Activated T-helper 1 cell treated with Interleukin-2 at 50 U/mL for 16 hours (primary cell): ENCODE measurements at places on chromosomes 6 and 20.

DNA sequence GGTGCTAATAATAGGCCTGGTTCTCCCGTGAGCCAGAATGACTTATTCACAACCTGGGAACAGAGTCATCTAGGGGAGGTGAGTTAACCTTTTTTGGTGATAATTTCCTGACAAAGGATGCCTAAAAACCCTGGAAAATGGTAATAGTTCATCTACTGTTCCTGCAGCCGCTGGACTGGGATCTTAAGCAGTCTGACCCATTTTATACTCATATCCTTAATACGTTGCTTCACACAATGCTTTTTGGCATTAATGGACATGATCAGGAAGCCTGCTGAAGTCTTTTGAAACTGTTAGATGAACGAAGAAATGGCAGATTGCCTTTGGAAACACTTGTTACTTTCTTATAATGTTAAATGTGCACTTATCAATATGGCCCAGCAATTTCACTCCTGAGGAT, 81.9 kb upstream of the BMP2 start:
- no peak for DNase-seq

DNA sequence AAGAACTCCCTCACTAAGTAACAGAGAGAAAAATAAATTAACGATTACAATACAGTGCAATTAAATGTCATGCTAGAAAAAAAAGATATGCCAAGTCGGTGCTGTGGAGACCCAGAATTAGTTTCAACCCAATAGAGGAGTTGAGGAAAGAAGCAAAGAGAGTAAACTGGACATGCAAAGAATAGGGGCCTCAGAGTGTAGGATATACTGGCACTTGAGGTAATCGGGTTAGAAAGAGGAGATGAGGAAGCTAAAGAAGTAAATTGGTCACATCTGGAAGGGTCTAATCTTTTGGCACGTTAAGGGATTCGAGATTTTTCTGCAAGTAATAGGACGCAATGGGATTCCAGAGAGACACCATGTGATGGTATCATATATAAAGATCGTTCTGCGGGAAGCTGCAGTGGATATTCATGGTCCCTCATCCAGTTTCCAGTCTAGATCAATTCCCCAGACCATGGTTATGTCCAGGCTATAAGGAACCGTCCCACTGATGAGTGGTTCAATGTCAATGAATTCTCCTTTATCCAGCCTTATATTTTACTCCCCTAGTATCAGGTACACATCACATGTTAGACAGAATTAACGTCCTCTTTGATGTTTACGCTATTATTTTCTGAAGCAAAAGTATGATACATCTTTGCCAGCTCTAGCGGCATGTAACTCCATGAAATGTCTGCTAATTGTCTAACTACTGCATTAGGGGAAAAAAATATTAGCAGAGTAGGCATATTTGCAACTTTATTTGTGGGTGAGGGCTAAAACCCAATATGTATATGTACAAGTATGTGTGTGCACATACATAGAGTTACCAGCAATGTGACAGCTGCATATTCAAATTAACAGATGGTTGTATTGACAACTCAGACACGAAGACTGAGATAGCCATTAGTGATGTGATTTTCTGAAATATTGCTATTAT, 1.1 kb upstream of the TBC1D32 start:
- no peak for DNase-seq

DNA sequence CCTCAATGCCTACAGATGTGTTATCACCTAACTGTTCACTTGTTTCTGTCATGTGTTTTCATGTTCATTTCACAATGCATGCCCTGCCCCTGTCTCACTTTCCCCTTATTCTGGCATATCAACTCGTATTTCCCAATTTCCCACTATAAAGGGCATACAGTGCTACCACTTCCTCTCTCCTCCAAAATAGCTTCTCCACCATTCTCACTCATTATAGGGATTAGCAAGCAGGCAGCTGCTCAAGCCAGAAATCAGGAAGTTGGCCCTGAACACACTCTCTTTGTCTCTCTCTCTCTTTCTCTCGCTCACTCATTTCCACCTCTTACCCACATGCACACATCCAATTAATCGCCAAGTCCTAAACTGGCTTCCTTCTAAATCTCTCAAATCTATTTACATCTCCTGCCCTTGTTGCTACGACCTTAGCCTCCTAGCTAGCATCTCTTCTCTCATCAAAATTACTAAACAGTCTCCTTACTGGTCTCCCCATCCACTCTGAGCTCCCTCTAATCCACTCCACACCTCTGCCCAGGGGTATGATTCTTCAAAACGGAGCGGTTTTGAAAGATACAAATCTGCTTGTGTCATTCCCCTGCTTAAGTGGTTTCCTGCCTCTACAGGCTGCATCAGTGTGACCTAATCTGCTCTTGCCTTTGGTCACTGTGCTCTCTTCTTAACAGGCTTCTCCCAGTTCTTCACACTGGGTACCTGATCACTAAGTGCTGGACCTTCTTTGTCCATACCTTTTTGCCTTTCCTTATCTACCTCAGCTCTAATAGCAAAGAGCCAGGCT, 196.2 kb downstream of the BTBD9 start:
- no peak for DNase-seq

- DNase-seq = no peak
Measured at GRCh38 chr20:48234951-48235350, 449.7 kb upstream of the SULF2 start.

DNA sequence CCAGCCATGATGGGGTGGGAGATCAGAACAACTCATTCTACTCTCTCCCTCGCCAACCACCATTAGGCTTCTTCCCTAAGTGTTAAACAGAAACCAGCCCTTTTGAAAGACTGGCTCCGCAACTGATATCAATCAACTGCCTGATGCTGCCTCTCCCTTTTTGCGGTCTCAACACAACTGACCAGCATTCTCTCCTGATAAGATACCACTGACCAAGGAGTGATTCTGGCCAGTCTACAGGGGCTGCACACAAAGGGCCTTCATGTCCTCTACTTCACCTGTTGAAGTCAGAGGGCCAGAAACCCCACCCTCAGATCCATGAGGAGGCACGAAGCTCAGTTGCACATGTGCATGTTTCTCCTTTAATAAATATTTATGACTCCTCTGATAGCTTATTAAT, 145.1 kb downstream of the CD24 start:
- DNase-seq = no peak

- DNase-seq = no peak
Measured at GRCh38 chr6:41229721-41230120, 1.6 kb downstream of the TREML4 start.

DNA sequence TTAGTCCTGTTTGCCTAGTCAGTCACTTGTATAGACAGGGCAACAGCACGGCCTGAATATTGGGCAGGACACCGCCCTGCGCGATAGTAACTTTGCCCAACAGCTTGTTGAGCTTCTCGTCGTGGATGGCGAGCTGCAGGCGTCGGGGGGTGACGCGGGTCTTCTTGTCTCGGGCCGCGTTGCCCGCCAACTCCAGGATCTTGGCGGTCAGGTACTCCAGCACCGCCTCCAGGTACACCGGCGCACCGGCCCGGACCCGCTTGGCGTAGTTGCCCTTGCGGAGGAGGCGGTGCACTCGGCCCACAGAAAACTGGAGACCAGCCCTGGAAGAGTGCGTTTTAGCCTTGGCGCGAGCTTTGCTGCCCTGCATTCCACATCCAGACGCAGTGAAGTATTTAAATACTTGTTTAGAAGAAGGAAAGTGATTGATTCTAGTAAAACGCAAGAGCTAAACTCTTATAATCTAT, 92.8 kb upstream of the BTN3A2 start:
- DNase-seq = peak; percentile 36

- no peak for DNase-seq
Measured at GRCh38 chr6:36127462-36128016, 2.8 kb upstream of the MAPK13 start.

DNA sequence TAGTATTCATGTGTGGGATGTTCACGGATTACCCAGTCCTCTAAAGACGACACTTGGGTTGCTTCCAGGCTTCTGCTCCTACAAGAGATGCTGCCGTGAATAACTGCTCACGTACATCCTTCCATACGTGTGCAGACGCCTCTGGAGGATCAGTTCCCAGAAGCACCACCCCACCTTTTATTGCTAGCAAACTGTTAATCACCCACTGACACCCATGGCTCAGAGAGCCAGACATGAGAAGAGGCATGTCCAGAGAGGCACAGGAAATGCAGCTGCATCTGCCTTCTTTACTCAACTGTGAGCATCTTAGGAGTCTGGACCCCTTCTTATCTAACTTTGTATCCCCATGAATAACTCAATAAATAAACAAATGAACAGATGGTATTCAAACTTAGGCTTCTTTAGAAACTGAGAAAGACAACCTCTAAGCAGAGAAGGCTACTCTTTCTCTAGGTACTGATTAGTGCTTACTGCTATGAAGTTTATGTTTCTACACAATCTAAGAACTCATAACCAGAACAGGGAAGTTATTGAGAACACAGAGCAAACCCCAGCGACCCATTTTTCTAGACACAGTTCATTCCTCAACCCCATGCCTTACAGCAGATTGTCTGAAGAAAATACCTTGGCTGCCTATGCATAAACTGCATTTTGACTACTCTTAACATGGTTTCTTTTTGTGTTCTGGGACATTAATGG, 228.7 kb upstream of the RREB1 start:
- no peak for DNase-seq
